Jurkat, Clone E6-1 (cell line): ENCODE measurements at places on chromosomes 11 and 22.
A peak's percentile ranks its signal among the peaks of the same experiment; 100 is the strongest.

DNA sequence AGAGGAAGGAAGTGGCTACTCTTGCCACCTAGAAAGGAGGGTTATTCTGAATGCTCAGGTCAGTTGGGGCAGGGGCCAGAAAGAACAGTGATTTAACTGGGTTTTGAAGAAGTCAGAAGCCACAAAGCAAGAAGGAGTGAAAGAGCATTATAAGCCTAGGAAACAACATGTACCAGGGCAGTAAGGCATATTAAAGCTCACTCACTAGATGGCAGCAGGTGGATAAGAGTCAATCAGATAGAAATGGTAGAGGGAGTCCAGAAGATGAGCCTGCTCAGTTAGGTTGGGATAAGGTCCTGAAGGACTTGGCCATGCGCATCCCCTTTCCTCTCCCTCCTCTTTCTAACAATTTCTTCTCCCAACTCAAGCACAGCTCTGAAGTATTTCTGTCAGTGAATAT lies 22.0 kb upstream of the PATE1 start:
- DNase-seq = peak; percentile 29

- DNase-seq = no peak
Measured at GRCh38 chr11:25377466-25377865, 880.6 kb downstream of the LUZP2 start.

GRCh38 chr11:122664188-122664587 lies 8.7 kb downstream of the UBASH3B start:
- no peak for DNase-seq

- peak; percentile 14 for DNase-seq
Measured at GRCh38 chr22:35150183-35151107, 84.5 kb downstream of the ISX start.

DNA sequence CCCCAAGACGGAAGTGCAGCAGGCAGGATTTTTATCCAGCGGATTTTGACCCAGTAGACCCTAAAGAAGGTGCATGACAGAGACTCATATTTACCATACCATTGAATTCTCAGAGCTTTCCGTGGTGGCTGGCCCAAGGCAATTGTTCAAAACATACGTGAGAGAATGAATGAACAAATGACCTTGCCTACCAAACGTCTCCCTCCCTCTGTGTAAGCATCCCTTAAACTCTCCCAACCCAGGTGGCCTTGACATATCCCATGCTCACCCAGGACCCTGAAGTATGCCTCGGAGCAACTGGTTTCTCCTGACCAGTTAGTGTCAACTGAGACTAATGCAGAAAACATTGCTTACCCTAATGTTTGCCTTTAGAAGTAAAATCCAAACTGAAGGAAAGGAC lies 154.9 kb downstream of the TEAD1 start:
- DNase-seq = no peak

GRCh38 chr11:34565417-34566207 lies 52.0 kb upstream of the ELF5 start:
- peak; percentile 35 for DNase-seq

GRCh38 chr11:69049490-69049867 lies 747 bp downstream of the TPCN2 start:
- DNase-seq = no peak

DNA sequence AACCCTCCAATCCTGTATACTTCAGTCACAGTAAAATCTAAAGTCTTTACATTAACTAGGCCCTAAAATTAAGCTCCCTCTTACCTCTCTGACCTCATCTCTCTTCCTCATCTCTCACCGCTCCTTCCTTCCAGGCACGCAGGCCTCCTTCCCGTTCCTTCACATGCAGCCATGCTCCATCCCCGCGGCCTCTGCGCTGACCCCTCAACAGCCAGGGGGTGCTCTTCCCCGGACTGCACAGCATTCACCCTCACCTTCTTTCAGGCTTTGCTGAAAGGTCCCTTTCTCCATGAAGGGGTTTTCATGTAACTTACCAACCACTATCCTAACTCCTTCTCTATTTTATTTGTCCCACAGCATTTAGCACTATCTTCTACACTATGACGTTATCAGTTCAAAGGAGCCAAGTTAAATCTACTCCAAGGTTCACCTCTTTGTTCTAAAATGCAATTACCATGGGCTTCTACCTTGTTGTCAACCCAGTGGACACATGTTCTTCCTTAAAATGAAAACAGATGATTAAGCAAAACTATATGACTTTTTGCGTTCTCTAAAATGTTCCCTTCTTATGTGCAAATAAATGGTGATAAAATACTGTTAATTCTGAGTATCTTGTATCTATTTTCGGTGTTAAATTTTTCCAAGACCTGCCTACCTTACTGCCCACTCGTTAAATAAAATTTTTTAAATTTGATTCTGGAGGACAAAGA lies 57.8 kb upstream of the APOA1 start:
- DNase-seq = no peak

- DNase-seq = no peak
Measured at GRCh38 chr22:40911772-40912171, 39.4 kb upstream of the RBX1 start.
